ENCODE measurements at places on chromosomes 4 and X.

DNA sequence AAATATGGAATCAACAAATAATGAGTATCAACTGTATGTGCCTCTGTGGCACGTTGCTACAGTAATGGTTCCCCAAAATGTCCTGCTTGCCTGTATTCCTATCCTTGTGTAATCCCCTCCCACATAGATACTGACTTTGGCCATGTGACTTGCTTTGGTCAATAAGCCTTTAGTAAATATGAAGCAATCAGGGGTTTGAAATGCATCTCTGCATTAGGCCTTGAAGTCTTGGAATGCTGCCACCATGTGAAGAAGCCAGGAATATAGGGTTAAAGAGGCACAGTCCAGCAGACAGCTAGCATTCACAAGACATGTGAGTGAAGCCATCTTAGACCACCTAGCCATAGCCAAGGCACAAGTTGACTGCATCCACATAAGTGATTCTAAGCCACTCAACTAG, 190.9 kb downstream of the GABRB1 start:
- no peak for DNase-seq

- no peak for DNase-seq
These were observed 95.1 kb downstream of the AFAP1 start for GRCh38 chr4:7844594-7844991.

DNA sequence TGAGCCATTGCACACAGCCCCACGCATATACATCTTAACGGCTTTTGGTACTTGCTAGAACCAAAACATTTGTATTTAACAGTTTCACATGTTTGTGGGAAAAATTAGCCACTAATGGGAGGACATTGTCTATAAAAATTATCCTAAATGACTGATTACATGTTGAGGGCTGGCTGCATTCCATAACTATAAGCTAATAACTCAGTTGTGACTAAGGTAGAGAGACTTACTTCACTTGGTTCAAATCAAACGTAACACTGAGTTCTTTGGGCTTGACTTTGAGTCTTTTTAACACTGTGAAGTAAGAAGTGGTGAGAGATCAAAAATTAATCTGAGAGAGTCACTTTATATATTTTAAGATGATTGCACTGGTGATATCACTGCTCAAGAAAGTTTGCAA, 47.9 kb upstream of the PGRMC2 start:
- DNase-seq, result no peak

- DNase-seq, result no peak
These were observed 193.5 kb downstream of the MAD2L1 start for GRCh38 chr4:119873132-119873531.

DNA sequence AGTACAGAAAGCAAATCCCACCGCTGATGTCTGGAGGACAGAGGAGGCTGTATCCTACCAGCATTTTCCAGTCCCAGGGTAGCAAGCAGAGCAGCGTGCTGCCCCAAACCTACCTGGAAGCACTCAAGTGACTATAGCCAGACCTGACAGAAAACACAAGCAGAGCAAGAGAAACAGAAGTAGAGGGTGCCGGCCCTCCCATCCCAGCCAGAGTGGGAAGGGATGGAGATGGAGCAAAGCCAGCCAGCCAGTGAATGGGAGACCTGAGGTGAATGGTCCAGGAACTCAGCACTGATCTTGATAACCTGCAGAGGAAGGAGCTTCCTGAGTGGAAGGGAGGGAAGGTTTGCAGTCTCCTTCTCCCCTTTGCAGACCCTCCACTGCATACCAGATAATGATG, 185.2 kb downstream of the MAML3 start:
- DNase-seq, result no peak

DNA sequence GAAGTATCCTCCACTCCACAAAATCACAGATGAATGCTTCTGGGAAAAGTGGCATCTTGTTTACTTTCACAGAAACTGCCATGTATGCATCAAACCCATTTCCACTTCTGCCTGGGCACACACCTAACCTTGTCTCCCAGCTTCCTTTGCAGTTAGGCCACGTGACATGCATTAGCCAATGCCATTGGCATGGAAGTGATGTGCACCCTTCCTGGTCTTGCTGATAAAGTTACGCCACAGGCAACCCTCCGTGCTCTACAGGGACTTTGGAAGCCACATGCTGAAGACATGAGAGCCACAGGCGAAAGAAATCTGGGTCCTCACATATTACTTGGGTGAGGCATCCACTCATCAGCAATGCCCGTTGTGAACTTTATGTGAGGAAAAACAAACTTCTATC, 123.3 kb downstream of the USP46 start:
- no peak for DNase-seq

DNA sequence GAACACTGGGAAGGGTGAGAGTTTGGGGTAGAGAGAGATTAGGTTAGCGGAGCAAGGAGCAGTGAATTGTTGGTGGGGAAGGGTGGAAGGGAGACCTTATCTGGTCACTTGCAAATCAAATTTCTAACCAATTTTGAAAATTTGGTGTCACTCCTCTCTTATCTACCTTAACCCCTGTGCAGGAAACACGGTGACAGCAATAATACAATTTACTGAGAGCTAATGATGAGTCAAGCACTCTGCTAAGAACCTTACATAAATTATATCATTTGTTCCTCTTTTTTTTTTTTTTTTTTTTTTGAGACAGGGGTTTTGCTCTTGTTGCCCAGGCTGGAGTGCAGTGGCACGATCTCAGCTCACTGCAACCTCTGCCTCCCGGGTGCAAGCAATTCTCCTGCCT, 116.4 kb downstream of the C4orf51 start:
- DNase-seq, result no peak

DNA sequence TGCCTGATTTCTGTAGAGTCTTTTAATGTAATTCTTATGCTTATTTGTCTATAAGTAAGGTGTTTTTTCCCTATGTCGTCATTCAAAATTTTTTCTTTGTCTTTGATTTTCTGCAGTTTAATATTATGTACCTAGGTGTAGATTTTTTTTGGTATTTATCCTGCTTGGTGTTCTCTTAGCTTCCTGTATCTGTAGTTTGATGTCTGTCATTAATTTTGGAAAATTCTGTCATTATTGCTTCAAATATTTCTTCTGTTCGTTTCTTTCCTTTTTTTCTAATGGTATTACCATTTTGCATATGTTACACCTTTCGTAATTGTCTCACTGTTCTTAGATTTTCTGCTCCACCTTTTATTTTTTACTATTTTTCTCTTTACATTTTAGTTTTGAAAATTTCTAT, 672.5 kb upstream of the KLHL4 start:
- no peak for DNase-seq

GRCh38 chrX:68252664-68253063, 180.6 kb downstream of the OPHN1 start:
- DNase-seq, result no peak

DNA sequence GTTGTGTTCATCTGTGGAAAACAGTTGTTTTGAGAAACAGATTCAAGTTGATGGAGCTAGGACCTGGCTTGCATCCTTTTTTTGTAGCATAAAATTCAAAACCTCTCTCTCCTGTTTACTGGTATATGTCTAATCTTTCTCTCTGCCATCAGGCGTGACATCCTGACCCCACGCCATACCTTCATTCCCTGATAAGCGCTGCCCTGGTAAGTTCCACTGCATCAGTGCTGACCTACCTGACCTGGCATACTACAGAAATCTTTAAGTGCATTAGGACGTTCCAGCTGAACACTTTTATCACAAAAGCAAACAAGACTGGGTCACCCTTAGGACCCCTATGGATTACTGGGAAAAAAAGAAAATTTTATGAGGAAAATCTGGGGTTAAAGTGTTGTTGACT, 230.7 kb downstream of the SHROOM3 start:
- no peak for DNase-seq

- no peak for DNase-seq
These were observed 1.5 kb upstream of the NEIL3 start for GRCh38 chr4:177308125-177308524.

DNA sequence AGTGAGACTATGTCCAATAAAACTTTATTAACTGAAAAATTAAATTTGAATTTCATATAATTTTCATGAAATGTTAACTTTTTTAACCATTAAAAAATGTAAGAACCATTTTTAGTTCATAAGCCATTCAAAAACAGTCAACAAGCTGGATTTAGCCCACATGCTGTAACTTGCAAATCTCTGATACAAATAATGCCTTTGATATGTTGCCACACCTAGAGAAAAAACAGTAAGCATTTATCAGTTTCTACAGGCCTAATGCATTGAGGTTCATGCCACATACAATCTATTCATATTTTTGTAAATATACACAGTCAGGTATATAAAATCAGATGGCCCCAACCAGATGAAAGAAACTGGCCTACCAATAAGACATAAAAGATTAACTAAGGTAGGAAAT, 52.8 kb downstream of the LCORL start:
- DNase-seq, result no peak

DNA sequence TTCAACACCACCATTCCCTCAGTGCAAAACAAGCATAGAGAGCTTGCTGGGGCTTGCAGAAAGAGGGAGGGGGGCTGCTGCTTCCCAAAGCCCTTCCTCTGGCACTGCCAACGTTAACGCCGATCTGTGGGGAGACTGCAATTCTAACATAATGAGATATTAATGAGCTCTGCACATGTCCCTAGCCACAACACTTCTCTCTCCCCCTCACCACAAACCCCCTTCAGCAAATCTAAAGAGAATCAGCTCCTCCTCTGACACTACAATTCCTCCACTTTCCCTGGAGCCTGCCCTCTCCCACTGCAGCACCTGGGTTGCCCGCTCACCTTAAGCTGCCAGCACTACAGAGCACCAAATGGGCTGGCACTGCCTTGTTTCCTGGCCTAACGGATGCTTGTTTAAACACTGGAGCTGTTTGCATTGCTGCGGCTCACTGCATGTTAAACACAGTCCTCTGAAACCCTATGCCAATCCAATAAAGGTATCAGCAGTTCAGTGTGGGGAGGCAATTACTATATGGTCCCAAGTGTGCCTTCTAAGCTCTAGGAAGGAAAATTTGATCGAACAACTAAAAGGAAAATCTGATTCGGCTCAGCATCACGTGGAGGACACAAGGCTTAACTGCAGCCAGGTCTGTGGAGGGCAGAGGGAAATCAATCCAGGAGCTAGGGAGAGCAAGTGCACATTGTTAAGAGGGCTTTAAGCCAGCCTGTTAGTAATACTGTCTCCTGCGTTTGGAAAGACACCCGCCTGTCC, 232.4 kb downstream of the MAML3 start:
- DNase-seq, result no peak
